ENCODE measurements at places on chromosomes 6 and 20. TPM values are rescaled to one million over a fixed set of nuclear protein-coding genes. Genes with fewer than 3 reads are reported as not detected.

The VIP gene
- total RNA-seq = not detected

The THBD gene
- total RNA-seq = not detected

The HLA-DPA1 gene
- 12.1 TPM for total RNA-seq

The DEFB123 gene
- total RNA-seq = not detected

The PRRT1 gene
- total RNA-seq = 1.1 TPM

The SMPD2 gene
- total RNA-seq = 9.7 TPM

The PLCB1 gene
- total RNA-seq = 1.2 TPM

The COX4I2 gene
- total RNA-seq = not detected

The TRMT6 gene
- total RNA-seq = 11.5 TPM

The SPAG4 gene
- total RNA-seq = 3.6 TPM

The FBXL4 gene
- 16.7 TPM for total RNA-seq

The TRIM15 gene
- total RNA-seq = 2.2 TPM

The INSM1 gene
- 0.25 TPM for total RNA-seq

The KIFC1 gene
- total RNA-seq = 107 TPM

The SCGN gene
- not detected for total RNA-seq

The TREML1 gene
- not detected for total RNA-seq

The ADGRB3 gene
- not detected for total RNA-seq

The SNRNP48 gene
- 22.7 TPM for total RNA-seq

The ATAT1 gene
- 6.9 TPM for total RNA-seq

The SPDEF gene
- 0.35 TPM for total RNA-seq

The HLA-DRA gene
- 1.1 TPM for total RNA-seq

The FAM120B gene
- total RNA-seq = 16.1 TPM

The CLVS2 gene
- not detected for total RNA-seq

The PCED1A gene
- 44.6 TPM for total RNA-seq

The IL17A gene
- not detected for total RNA-seq

The ADAM33 gene
- total RNA-seq = not detected

The CD109 gene
- total RNA-seq = 7.6 TPM

The LAMA2 gene
- 0.86 TPM for total RNA-seq

The FERMT1 gene
- 0.12 TPM for total RNA-seq

The HFE gene
- total RNA-seq = 1.4 TPM

The BPIFA1 gene
- total RNA-seq = not detected

The SNPH gene
- 6.7 TPM for total RNA-seq

The LHFPL5 gene
- total RNA-seq = not detected

The C6orf15 gene
- not detected for total RNA-seq

The HTR1E gene
- not detected for total RNA-seq

The RSPO3 gene
- total RNA-seq = not detected

The RHAG gene
- total RNA-seq = not detected

The VGLL2 gene
- not detected for total RNA-seq

The NELFE gene
- 87.4 TPM for total RNA-seq

The MTCH1 gene
- 101 TPM for total RNA-seq

The PROKR2 gene
- total RNA-seq = not detected

The TCP11 gene
- not detected for total RNA-seq

The PRL gene
- not detected for total RNA-seq

The MEI4 gene
- not detected for total RNA-seq

The TSPO2 gene
- not detected for total RNA-seq

The JAG1 gene
- 0.25 TPM for total RNA-seq
